ENCODE measurements at places on chromosomes 5 and 9. TPM values are rescaled to one million over a fixed set of nuclear protein-coding genes. Genes with fewer than 3 reads are reported as not detected.
A peak's percentile ranks its signal among the peaks of the same experiment; 100 is the strongest.

The LARP1 gene
- 203 TPM for total RNA-seq

- DNase-seq, result peak; percentile 28
Observed at GRCh38 chr9:75147638-75148037, 59.3 kb downstream of the OSTF1 start.

DNA sequence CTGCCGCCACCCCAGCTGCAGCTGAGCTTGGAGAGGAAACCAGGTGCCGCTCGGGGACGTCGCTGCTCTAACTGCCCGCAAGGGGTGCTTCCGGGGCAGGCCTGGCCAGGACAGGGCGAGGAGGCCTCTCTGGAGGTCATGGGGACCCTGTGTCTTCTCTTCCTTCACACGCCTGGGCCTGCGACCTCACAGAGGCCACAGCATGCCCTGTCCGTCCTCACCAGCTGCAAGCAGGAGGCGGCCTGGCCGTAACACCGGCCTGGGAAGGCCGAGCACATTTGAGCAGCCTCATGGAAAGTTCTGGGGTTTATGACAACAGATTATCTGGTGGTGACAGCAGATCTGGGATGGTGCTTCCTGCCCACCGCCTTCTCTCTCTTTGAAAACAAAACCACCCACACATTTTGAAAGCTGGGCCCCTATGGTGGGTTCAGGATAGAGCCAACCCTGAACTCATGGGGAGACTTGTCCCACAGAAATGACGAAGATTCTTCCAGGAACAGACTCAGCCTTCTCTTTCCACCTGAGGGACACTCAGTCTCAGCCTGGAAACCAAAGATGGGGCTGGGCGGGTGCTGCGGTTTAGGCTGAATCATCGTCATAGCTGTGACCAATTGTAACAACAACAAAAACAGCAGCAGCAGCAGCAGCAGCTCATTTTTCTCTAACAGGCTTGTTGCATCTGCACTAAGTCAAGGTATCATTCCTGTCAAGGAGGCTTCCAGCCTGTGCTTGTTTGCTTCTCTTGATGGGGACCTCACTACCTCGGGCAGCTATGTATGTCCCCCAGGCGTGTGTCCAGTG lies 99.6 kb upstream of the RAPGEF1 start:
- peak; percentile 76 for DNase-seq

DNA sequence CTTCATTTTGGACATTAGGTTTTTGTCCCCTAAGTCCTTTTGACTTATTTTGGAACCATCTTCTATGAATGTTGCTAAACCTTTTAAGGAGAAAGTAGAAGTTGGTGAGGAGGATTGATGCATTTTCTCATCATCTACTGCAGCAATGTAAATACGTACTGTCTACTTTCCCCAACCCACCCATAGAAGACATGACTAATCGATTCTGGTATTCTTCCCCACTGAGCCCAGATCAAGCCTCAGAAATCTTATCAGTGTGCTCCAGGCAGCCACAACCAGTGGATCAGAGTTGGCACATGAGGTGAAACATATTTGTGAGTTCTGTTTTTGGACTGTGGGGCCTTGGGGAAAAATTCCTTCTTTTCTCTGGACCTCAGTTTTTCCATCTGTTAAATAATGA lies 57.7 kb downstream of the FGF18 start:
- DNase-seq, result no peak

DNA sequence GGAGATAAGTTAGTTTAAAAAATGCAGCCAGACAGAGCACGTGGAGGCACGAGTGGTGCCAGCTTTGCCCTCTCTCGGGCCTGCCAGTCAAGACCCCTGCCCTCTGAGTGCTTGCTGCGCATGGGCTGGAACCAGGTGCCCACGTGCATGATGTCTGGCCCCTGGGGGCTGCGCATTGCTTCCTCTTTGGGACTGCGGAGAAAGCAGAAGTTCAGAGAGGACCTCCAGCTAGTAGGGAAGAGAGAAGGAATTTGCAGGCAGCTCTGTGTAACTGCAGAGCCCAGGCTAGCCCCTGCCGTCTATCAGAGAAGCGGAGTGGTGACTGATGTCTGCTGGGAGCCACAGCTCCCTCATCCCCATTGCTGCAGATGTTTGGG lies 9.7 kb upstream of the RNU6ATAC start:
- no peak for DNase-seq

DNA sequence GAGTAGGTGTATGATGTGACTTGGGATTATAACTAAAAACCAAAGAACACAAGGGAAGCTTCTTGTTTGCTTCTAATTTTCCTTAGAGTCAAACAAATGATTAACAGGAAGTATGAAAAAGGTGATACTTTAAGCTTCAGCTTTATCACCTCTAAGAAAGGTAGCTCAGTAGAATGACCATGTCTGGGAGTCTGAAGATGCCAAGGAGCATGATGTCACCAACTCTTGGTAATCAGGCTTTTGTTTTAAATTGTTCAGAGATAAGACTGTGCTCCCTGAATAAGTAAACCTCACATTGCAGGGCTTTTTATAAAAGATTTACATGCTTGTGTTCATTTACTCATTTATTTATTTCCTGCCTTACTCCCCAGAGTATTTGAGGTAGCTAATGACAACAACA lies 169.9 kb downstream of the FER start:
- DNase-seq, result no peak

DNA sequence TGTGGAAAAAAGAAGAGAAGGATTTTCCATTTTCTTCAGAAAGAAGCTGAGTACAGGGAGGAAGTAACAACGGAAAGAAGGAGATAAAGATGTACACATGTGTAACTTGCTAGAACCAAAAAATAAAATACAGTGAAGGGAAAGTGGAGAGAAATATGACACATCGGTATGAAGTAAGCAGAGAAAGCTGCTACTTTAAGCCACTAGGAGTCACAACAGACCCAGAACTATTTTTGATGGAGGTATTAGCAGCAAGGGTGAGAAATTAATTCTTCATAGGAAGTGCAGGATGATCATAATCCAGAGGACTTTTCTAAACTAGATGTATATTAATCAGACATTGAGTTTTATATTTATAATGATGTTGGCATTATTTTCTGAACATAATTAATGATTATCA lies 88.5 kb downstream of the FAM174A start:
- peak; percentile 10 for DNase-seq

DNA sequence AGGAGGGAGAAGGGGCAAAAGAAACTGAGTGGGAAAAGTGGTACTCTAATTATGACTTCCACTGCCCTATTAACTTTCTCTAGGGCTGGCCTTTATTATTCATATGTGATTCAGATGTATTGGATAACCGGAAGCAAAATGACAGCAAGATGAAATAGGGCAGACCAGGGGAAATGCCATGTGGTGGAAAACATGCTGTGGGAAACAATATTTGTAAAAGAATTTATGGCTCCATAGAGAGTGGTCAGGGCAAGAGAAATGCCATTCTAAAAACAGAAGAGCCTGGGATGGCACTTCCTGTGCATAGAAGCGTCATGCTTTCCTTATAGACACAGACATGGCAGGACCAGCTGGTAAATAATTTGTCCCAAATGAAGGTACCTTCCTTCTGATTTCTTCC lies 67.7 kb downstream of the MEGF10 start:
- DNase-seq, result no peak

Measured in activated CD4-positive, alpha-beta T cell treated with anti-CD3 and anti-CD28 coated beads, Interleukin-2, amount 10 ng/mL, durations not matched to agents 7 days and 5 days (primary cell).